ENCODE measurements at places on chromosomes 16 and 17.
A peak's percentile ranks its signal among the peaks of the same experiment; 100 is the strongest.

GRCh38 chr17:6303664-6304063 is 131.3 kb downstream of the AIPL1 start:
- DNase-seq: no peak

- DNase-seq: no peak
These were observed 10.7 kb downstream of the SOCS1 start for GRCh38 chr16:11245222-11245737.

- DNase-seq: no peak
These were observed 30.9 kb upstream of the RPRML start for GRCh38 chr17:47009759-47010594.

DNA sequence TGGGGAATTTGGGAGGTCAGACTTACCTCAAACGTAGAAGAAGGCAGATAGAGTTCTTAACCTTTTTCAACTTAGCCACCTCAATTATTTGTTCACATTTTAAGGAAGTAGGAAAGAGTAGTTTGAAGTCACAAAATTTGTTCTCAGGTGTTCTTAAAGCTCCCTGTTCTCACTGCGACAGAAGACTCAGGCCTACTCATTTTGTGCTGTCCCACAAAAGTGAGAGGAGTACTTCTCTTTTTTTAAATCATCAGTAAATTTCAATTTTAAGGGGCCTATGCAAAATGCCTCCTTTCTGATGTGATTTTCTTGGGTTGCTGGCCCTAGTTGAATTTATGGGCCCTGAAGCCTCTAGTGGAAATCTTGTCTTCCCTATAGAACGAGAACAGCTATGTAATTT is 133.4 kb downstream of the MAP2K6 start:
- no peak for DNase-seq

DNA sequence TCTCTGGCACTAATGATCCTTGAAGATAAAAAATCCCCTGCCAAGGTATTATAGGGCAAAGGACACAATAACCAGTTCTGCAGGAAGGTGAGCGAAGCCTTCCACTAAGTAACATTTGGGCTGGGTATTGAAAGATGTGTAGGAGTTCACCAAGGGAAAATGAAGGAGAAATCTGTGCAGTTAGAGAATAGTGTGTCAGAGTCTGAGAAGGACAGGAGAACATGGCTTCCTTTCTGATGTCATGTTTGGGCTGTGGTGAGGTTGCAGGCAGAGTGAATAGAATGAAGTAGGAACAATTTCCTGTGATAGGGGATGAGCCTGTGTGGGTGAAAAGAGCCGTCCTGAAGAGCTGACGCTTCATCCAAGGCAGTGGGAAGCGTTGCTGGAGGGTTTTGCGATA is 24.1 kb upstream of the CIITA start:
- no peak for DNase-seq

DNA sequence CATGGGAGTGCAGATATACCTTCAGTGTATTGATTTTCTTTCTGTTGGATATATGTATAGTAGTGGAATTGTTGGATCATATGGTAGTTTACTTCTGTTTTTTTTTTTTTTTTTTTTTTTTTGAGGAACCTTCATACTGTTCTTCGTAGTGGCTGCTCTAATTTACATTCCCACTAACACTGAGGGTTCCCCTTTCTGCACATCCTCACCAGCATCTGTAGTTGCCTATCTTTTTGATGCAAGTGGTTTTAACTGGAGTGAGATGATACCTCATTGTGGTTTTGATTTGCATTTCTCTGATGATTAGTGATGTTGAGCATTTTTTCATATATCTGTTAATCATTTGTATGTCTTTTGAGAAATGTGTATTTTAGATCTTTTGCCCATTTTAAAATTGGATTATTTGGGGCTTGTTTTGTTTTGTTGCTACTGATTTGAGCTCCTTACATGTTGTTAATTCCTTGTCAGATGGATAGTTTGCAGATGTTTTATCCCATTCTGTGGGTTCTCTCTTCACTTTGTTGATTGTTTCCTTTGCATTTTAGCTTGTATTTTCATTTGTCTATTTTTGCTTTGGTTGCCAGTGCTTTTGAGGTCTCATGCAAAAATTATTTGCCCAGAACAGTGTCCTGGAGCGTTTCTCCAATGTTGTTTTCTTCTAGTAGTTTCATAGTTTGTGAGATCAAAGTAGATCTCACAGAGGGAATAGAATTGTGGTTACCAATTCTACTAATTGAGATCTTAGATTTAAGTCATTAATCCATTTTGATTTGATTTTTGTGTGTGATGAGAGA is 25.0 kb upstream of the BCAS3 start:
- no peak for DNase-seq

GRCh38 chr17:79830763-79831264 is 8.4 kb downstream of the CBX4 start:
- DNase-seq: no peak

- DNase-seq: no peak
These were observed 3.7 kb upstream of the ERN1 start for GRCh38 chr17:64133546-64134215.

GRCh38 chr16:20347666-20348364 is 4.7 kb downstream of the UMOD start:
- DNase-seq: no peak

DNA sequence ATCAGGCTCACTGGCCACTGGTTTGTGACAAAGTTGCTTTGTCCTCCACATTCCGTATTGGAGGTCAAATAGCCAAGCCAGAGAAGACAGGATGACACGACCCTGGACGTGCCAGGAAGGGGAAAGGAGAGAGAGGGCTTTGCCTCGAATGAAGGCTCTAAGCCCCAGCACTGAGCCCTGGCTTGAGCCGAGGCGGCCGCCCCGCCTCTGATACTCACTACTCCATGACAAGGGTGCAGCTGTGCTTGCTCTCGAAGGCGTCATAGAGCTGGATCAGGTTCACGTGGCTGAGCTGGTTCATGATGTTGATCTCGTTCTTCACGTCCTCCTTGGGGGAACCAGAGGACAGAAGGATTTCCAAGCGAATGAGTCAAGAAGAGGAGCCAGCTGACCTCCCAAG is 19.3 kb downstream of the MYLK3 start:
- no peak for DNase-seq

- no peak for DNase-seq
These were observed 7.6 kb downstream of the SEZ6L2 start for GRCh38 chr16:29891525-29892457.

GRCh38 chr16:57478396-57479204 is 7.7 kb downstream of the DOK4 start:
- no peak for DNase-seq

- no peak for DNase-seq
These were observed 32.4 kb downstream of the SCNN1B start for GRCh38 chr16:23334457-23334853.

DNA sequence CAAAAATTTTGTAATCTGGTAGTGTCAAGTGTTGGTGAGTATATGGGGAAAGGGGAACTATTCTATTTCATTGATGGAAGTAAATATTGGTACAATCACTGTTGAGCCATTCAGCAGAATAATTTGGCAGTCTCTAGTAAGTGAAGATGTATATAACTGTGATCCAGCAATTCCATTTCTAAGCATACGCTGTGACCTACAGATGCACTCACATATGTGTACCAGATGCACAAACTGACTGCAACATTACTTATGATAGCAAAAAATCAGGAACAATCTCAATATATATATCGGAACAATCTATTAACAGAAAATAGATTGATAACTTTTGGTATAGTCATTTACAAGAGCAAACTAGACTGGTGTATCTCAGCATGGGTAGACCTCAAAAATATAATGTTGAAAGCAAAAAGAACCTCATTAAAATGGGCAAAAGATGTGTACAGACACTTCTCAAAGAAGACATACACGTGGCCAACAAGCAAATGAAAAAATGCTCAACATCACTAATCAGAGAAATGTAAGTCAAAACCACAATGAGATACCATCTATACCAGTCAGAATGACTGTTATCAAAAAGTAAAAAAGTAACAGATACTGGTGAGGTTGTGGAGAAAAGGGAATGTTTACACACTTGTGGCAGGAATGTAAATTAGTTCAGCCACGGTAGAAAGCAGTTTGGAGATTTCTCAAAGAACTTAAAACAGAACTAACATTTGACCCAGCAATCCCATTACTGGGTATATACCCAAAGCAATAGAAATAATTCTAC is 20.7 kb downstream of the ADAP2 start:
- no peak for DNase-seq

DNA sequence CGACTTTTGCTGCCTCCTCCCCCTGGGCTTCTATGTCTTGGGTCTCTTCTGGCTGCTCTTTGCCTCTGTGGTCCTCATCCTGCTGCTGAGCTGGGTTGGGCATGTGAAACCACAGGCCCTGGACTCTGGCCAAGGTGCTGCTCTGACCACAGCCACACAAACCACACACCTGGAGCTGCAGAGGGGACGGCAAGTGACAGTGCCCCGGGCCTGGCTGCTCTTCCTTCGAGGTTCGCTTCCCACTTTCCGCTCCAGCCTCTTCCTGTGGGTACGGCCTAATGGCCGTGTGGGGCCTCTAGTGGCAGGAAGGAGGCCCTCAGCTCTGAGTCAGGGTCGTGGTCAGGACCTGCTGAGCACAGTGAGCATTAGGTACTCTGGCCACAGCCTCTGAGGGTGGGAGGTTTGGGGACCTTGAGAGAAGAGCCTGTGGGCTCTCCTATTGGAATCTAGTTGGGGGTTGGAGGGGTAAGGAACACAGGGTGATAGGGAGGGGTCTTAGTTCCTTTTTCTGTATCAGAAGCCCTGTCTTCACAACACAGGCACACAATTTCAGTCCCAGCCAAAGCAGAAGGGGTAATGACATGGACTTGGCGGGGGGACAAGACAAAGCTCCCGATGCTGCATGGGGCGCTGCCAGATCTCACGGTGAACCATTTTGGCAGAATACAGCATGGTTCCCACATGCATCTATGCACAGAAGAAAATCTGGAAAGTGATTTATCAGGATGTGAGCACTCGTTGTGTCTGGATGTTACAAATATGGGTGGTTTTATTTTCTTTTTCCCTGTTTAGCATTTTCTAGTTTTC is 2.3 kb downstream of the GP1BA start:
- DNase-seq: no peak

GRCh38 chr16:87263418-87264052 is 53.7 kb downstream of the C16orf95 start:
- DNase-seq: no peak

- DNase-seq: no peak
These were observed 176.5 kb downstream of the SALL1 start for GRCh38 chr16:50974438-50975036.

DNA sequence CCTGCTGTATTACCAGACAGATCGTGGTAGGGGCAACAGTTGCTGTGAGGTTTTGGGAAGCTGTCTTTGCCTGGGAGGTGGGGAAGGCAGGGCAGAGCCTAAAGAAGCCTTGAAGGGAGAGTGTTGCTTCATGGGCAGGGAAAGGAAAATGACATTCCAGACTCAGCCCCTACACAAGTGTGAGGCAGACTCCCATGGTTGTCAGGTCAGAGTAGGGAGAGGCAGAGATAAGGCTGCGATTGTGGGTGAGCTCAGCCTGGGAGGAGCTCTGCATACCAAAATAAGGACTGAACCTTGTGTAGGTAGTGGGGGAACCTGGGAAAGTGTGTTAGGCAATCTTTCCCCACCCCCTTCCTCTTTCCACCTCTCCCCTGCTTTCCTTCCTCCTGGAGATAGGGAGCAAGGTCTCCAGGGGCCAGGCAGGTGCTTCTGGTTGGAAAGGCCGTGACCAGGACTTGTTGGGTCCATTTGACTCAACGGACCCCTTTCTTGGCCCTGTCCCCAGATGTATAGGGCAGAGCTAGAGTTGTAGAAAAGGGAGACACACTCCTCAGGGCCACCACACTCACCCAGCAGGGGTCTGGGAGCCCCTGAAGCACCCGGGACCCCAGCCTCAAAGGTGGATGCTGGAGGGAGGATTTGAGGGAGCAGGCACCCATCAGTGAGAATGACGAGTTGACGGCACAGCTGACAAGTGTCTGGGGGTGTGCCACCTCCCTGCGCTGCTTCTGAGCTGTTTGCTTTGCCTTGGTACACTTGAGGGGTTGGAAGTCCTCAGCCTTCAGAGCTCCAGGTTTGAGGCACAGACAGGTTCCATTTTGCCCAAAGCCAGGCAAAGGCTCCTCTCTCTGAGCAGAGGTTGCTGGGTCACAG is 18.5 kb upstream of the TOB1 start:
- no peak for DNase-seq

GRCh38 chr17:1108765-1109605 is 70.8 kb downstream of the ABR start:
- peak; percentile 62 for DNase-seq

DNA sequence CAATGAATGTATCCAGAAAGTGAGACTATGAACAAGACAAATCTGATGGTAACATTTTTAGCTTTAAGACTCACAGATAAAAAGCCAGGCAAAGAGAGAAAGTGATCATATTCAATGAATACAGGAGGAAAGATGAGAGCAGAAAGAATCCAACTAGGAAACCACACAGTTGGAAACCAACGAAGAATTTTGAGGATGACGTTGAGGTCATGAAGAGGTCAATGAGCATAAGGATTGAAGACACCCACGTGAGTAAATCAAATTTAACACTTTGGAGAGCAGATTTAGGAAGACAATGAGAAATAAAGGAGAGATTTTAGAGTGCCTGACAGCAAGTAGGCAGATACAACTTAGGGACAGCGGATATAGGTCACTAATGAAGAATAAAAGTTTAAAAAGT is 948.1 kb downstream of the KCNJ2 start:
- DNase-seq: no peak

GRCh38 chr16:86893506-86893905 is 315.2 kb downstream of the FOXL1 start:
- no peak for DNase-seq

GRCh38 chr17:20234276-20234675 is 225.1 kb downstream of the SPECC1 start:
- peak; percentile 67 for DNase-seq

DNA sequence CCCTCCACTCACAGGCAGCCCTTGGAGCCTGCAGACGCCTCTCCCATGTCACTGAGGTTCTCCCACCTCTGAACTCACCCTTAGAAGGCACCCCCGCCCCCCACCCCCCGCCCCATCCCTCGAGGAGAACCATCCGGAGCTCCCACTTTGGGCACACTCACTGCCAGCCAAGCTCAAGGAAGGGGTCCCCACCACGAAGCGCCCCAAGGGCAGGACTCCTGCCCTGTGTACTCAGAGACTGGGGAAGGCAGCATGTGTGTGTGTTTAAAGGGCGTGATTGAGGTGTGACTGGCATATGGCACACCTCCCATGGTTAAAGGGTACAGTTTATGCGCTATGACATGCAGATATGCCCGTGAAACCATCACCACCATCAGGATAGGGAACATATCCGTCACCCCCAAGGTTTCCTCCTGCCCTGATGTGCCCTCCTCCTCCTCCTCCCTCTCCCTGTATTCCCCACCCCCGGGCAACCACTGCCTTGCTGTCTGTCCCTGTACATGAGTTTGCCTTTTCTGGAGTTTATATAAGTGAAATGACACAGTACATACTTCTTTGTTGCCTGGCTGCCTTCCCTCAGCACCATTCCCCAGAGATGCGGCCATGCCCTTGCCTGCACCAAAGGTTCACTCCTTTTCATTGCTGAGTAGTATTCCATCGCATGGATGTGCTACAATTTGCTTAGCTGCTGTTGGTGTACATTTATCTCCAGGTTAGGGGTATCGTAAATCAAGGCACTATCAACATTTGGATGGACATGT is 14.0 kb upstream of the RBFOX3 start:
- DNase-seq: no peak
